Stimulated activated CD8-positive, alpha-beta memory T cell treated with anti-CD3 and anti-CD28 coated beads, Interleukin-15, amount 100 ng/mL, for 24 hours (primary cell): ENCODE measurements at places on chromosomes 12 and 14.

- DNase-seq = no peak
These were observed 3.0 kb upstream of the PIANP start for GRCh38 chr12:6703631-6704030.

GRCh38 chr14:99047441-99048031 lies 224.5 kb downstream of the BCL11B start:
- no peak for DNase-seq

- no peak for DNase-seq
These were observed 19.6 kb upstream of the PYGL start for GRCh38 chr14:50963919-50964318.

- no peak for DNase-seq
These were observed 73.8 kb downstream of the TRAFD1 start for GRCh38 chr12:112199136-112199535.

GRCh38 chr12:43852744-43853143 lies 16.9 kb downstream of the TMEM117 start:
- no peak for DNase-seq

GRCh38 chr14:37597914-37598746 lies 2.7 kb downstream of the TTC6 start:
- DNase-seq = no peak

- DNase-seq = no peak
These were observed 27.1 kb downstream of the DAD1 start for GRCh38 chr14:22561661-22562579.

DNA sequence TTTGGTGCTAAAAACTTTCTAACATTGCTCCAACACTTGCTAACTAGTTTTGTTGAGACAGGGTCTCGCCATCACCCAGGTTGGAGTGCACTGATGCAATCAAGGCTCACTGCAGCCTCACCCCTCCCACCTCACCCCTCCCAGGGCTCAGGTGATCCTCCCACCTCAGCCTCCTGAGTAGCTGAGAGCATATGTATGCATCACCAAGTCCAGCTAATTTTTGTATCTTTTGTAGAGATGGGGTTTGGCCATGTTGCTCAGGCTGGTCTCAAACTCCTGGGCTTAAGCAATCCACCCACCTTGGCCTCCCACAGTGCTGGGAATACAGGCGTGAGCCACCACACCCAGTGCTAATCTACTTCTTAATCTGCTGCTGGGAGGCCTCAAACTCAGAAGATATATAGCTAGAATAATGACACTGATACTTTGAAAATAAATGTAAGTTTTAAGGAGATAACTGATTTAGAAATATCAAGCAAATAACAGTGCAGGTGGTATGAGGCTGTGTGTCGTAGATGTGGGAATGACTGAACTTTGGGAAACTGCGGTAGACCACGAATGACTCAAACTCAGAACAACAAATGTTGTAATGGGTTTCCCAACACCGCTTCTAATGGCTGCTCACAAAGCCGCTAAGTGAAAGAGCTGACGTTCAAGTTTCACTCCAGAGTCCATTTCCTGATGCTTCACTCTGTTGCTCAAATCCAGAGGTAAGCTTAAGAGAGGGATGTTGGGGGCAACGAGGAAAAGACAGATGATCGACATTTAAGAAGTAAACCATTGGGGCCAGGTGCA lies 10.0 kb downstream of the TMCC3 start:
- DNase-seq = no peak

- no peak for DNase-seq
These were observed 657 bp downstream of the METAP2 start for GRCh38 chr12:95474660-95474958.

GRCh38 chr14:69087061-69087461 lies 65.9 kb downstream of the DCAF5 start:
- no peak for DNase-seq

DNA sequence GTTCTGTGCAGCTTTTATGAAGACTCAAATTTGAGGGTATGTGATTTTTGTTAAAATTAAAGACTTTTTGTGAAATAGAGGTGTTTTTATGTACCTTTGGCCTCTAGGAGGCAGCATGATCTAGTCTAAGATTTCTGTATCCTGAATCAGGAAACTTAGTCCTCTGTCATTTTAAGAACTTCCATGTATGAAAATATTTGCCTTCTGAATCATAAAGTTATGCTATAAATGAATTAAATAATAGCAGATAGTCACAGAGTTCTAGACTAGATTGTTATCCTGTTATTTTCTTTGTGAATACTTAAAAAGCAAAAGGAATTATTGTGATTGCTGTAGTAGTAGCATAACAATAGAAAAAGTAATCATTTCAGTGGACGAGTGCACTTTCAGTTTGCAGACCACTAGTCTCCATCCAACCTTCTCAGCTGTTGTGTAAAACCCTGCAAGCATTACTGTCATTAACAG lies 56.3 kb downstream of the FGD4 start:
- DNase-seq = no peak

GRCh38 chr14:78705989-78706388 lies 535.8 kb downstream of the NRXN3 start:
- DNase-seq = no peak

DNA sequence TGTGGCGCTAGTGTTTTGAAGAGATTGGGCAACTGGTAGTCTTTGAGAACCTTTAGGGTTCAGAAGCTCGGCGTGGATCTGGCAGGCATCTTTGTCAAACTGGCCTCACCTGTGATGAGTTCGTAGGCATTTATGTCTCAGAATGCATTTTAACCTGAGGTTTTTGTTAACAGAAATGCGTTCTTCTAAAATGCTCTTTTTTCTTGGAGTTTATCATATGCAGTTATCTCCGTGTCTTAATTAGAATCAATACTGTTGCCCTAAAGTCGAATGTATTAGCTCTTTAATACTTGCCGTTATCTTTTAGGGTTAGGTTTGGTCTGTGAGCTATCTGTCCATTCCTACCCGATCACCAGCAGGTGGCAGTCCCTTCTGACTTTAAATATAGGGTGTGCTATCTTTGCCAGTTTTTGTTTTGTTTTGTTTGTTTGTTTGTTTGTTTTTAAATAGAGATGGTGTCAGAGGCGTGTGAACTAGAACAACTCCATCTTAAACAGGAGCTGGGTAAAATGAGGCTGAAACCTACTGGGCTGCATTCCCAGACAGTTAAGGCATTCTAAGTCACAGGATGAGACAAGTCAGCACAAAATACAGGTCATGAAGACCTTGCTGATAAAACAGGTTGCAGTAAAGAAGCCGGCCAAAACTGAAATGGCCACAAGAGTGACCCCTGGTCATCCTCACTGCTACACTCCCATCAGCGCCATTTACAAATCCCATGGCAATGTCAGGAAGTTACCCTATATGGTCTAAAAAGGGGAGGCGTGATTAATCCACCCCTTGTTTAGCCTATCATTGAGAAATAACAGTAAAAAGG lies 1.4 kb downstream of the ATF1 start:
- no peak for DNase-seq

DNA sequence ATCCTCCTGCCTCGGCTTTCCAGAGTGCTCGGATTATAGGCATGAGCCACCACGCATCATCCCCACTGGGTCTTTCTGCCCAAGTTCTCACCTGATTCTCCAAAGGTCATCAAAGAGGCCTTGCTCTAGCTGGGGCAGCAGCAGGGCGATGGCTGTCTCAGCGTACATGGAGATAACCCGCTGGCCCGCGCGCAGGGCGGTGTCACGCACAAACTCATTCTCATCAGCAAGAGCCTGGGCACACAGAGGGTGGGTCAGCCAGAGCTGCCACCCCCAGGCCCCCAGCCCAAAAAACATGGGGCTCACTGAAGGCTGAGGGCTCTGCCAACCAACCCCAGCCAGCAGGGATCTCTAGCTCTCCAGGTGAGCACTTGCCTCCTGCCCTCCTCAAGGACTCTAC lies 27.7 kb upstream of the RAB35 start:
- DNase-seq = no peak

DNA sequence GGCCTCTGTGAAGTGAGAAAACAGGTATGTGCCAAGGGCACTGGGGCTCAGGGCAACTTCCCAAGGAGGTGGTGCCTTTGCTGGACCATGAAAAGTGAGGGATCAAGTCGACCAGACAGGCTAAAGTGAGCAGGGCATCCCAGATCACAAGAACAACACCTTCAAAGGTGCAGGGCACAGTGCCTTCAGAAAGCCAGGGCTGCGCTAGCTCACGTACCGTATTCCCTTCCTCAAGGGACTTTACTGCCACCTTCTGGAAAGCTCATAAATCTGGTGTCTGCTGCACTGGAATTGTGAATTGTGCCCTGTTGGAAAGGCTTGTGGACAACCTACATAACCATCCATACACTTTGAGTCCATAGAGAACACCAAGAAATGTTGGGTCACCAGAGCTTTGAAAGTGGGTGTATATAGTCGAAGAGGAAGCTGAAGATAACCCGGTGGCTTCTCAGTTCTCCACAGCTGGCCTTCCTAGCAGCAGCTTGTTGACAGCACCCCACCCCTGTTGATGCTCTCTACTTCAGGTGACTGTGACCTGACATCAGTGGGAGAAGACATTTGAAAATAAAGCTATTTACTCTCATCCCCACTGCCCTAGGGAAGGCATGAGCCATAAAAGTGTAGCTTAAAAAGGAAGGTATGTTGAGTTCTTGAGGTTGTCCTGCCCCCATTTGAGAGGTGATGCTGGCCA lies 24.5 kb downstream of the FIGNL2 start:
- DNase-seq = no peak

GRCh38 chr14:56738020-56738419 lies 72.3 kb downstream of the OTX2 start:
- DNase-seq = no peak

- no peak for DNase-seq
These were observed 13.4 kb upstream of the FRMD6 start for GRCh38 chr14:51638071-51638944.

DNA sequence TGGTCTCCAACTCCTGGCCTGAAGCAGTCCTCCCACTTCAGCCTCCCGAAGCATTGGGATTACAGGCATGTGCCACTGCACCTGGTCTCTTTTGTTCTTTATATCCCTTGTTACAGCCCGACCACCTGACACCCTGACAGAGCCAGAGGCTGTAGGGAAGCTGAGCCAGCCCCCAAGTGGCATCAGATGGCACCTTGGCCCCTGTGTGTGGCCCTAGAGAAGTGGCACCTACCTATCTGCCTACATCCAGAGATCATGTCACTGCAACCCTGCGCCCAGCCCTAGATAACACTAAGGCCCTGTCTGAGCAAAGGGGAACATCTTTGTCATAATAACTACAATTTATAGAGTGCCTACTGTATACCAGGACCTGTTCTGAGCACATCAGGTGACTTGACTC lies 235.0 kb downstream of the AACS start:
- no peak for DNase-seq

GRCh38 chr12:4273652-4274395 lies at the start of gene CCND2:
TSS of gene CCND2 (plus strand) at chr12:4273762. CDS start at chr12:4274041, 279 bp downstream.
- DNase-seq = peak; percentile 57

- no peak for DNase-seq
These were observed 56.7 kb downstream of the BEGAIN start for GRCh38 chr14:100530270-100531072.
